ENCODE measurements at places on chromosomes 4 and X.

DNA sequence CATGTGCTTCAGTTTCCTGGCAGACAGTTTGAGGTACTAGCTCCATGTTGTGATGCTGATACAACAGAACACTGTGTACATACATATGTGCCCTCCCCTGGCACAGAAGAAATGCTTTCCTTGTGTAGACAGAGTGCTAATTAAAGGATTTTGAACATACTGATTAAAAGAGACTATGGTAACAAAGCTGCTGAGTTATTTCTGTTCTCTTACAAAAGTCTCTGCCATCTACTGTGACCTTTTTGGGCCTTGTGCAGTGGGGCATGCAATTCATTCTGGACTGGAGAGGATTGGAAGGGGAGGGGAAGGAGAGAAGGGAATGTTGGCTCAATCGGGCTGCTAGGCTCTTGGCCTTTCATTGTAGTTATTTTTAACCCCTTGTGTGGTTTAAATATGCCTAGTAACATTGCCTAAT lies 6.0 kb downstream of the PDLIM5 start:
- DNase-seq: no peak

GRCh38 chr4:108052558-108053120 lies 63.0 kb downstream of the HADH start:
- DNase-seq: no peak

DNA sequence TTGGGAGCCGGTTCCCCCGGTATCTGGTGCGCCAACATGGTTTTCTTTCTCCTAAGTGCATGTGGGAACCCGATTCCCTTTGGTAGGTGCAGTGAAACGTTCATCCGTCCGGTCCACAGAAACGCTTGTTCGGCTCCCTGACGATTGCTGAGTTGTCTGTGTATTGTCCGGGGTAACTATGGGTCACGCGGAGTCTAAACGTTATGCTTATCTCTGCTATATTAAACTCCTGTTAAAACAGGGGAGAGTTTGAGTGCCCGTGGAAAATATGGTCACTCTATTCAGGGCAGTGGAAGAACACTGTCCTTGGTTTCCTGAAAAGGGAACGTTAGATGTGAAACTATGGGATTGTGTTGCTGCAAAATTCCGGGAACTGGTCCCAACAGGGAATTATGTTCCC lies 32.4 kb upstream of the MGST2 start:
- DNase-seq: no peak

- peak; percentile 21 for DNase-seq
These were observed 40.0 kb downstream of the VGLL1 start for GRCh38 chrX:136572030-136572429.

DNA sequence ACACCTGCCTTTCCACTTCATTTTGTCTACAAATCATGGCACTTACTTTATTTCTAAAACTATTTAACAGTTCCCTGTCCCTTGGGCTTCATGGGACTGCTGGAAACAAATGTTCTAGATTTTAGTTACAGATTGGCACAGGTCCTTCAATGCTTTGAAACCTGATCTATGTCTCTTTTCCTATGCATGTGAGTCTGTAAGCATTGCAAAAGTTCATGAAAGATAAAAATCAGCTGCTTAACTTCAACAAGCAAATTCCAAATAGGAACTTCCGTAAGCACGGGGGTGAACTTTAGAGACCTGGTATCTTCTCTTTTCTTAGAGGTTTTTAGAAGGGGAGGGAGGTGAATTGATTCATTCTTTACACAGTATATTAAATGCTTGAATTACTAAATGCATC lies 9.5 kb downstream of the LGI2 start:
- no peak for DNase-seq

DNA sequence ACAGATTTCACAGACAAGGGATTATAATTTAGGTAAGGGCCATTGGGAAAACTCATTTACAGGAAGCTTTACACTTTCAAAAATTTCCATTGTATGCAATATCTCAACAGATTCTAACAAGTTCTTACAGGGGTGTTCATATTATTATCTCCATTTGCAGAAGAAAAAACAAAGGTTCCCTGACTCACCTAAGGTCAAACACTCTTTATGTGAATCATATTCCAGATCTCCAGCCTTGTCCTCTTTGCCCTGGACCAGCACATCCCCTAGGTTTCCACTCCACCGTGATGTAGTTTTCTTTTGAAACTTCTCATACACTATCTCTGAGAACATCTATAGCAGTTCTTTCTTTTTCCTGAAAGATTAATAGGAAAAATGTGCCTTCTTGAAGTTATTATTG lies 96.4 kb upstream of the HS3ST1 start:
- DNase-seq: no peak

- no peak for DNase-seq
These were observed 187.3 kb upstream of the FAM241A start for GRCh38 chr4:111957997-111958396.

- no peak for DNase-seq
These were observed 31.9 kb upstream of the UGT2B7 start for GRCh38 chr4:69064391-69064790.

DNA sequence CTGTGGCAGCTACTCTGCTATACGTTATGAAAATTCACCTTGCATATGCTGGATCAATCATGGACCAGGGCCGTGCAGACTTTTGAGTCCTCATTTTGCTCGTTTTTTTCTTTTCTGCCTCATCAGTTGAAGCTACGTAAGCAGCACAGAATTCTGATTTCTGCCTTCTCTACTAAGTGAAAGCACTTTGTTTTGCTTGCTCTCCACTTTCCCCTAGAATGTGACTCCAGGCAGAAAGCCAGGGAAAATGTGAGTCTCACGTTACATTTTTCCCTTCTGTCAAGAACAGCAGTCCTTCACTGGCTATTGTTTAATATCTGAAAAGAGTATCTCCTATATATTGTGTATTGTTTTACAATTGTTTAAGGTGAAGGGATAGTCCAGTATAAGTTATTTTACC lies 1840.1 kb downstream of the PCDH7 start:
- no peak for DNase-seq

GRCh38 chr4:98261405-98262291 lies 464 bp downstream of the RAP1GDS1 start:
- no peak for DNase-seq

DNA sequence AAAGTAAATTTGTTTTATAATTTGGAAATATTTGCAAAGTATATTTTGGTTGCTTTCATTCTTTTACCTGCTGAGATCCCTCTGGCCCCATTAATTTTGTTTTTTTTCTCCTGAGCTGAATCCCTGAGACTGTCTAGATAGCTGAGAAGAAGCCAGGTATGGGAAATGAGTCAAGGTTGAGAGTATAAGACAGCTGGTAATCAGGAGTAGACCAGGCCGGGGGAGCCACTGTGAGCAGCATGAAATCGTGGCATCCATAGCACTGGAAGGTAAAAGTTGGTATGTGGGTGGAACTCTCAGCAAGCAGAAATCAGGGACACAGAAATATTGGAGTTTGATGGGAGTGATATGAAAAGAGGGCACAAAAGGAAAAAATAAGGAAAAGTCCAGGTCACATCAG lies 164.5 kb downstream of the FHIP1A start:
- no peak for DNase-seq

GRCh38 chr4:84944947-84945346 lies 21.5 kb downstream of the WDFY3 start:
- no peak for DNase-seq

DNA sequence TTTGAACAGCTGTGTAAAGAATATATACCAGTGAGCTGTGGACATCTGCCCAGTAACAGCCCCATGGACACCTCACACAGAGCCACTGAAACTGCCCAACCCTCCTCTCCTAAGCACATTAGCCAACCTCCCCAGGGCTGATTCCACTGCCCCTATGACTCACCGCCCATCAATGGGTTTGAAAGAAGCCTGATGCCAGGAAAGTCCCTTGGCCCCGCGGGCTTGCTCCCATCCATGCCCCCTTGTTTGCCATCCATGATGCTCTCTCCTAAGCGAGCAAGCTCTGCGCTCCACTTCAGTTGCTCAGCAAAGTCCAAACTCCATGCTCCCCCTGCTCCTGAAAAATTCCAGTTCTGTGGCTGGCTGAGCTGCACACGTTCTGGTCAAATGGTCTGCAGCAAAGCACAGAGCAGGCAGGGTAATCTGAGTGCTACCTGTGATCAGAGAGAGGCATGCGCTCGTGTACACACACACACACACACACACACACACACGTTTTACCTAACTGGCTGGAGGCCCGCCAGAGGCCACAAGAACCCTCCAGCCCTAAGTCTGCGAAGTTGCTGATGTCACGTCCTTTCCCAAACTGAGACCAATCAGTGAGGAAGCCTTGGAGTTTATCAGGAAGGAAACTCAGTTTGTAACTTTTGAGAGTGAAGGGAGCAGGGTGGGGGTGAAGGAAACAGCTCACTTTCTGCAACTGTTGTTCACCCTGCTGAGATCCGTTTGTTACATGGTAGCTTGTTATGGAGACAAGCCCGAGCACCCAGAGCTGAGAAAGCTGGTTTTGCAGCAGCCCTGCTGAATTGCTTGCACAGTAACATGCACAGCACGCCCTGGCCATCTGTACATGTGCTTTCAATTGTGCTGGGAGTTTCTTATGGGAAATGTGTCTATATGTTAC lies at the start of gene ASB9:
ASB9 (minus strand) TSS at position 466 of the 904 bp plus-strand sequence; CDS start at position 257, 209 bp downstream.
- DNase-seq: peak; percentile 37

DNA sequence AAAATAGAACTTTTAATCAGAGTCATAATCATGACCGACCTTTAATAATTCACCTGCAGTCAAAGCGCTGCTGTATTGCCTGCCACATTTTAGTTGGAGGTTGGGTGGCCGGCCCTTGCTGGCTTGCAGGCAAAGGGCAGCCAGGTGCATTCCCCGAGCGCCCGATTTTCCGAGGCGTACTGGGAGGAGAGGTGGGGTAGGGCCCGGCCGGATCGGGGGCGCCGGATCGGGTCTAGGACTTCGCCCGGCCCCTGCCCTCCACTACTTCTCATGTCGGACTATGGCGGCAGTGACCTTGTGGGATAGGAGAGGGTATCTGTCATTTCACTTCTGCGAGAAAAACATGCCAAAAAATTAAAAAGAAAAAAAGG lies 2.5 kb upstream of the RS1 start:
- no peak for DNase-seq

GRCh38 chr4:153507310-153508073 lies 41.3 kb downstream of the TMEM131L start:
- no peak for DNase-seq

DNA sequence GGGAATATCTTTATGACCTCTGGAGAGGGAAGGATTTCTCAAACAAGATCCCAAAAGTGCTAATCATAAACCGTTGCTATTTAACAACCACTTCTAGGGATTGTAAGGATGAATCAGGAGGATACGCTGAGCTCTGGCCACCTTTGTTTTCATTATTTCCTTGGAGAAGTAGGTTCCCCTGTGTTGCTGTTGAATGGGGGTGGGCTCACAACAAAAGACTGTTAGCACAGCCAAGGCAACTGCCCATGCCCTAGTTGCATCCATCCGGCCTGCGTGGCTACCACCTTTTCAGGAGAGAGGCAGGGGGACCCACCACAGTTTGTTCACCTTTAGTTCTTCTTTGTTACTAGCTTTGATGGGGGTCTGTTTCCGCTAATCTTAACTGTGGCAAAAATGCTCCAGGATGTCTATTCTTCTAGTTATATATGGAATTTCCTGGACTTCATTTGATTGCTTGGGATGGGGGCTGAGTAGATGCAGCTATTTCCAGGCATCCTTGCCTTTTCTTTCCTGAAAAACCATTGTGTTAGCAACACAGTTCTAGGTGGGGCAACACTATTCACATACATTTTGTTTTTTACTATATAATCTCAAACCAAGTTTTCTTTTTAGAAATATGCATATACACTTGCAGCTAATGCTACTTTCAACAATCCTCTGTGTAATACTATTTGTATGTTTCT lies 95.4 kb downstream of the KDR start:
- DNase-seq: no peak

- DNase-seq: no peak
These were observed 62.8 kb downstream of the SMIM20 start for GRCh38 chr4:25976780-25977179.

DNA sequence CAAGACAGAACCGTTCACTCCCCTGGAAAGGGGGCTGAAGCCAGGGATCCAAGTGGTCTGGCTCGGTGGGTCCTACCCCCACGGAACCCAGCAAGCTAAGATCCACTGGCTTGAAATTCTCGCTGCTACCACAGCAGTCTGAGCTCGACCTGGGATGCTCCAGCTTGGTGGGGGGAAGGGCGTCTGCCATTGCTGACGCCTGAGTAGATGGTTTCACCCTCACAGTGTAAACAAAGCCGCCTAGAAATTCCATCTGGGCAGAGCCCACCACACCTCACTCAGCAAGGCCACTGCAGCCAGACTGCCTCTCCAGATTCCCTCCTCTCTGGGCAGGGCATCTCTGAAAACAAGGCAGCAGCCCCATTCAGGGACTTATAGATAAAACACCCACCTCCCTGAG lies 13.4 kb upstream of the PBDC1 start:
- no peak for DNase-seq

GRCh38 chrX:1463581-1463980 lies 10.9 kb upstream of the ASMTL start:
- no peak for DNase-seq

DNA sequence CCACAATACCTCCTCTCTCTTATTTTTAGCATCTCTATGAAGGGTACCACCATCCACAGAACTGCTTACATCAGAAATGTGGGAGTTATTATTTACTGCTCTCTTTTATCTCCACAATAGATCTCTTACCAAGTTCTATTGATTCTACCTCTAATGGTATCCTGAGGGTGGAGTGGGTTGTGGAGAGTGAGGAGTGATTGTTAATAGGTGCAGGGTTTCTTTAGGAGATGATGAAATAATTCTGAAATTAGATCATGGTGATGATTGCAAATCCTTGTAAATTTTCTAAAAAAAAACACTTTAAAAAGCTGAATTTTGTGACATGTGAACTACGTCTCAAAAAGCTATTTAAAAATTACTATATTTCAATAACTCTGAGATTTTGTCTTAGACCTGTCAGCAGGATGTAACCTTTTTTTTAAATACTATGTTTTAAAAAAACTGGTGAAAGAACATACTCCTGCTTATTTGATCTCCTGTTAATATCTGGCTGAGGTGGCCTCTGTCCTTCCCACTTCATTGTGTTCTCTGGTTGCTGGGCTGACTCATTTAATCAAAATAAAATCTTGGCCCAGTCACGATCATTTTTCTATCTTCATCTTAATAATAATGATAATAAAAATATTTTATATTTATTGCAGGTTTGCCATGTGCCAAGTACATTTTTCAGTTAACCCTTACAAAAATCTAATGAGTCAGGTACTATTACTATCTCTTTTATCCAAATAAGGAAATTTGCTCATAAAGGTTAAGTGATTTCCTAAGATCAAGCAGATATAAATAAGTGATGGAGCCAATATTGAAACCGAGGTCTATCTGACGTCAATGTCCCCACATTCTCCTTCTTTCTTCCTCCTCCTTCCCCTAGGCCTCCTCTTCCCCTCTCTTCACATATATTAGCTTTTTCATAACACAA lies 73.5 kb downstream of the GLUD2 start:
- no peak for DNase-seq

DNA sequence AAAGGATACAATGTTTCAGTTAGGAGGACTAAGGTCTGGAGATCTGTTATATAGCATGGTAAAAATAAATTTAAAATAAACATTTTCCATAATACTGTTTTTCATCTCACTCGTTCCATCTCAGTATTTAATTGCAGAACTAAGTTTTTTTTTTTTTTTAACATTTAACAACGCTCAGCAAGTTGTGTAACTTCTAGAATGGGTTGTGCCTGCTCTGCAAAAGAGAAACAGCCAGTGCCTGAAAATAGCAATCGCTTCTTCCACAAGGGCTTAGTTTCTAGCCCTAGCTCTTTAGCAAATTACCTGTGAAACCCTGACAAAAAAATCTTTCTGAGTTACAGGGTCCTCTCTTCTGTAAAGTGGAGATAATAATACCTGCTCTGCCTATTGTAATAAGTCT lies 41.9 kb downstream of the CNGA1 start:
- no peak for DNase-seq

Data from CD4-positive, alpha-beta T cell treated with Interleukin-21 for 1 hour (primary cell).